ENCODE measurements at places on chromosomes 13 and 19. TPM values are rescaled to one million over a fixed set of nuclear protein-coding genes. Genes with fewer than 3 reads are reported as not detected.

DNA sequence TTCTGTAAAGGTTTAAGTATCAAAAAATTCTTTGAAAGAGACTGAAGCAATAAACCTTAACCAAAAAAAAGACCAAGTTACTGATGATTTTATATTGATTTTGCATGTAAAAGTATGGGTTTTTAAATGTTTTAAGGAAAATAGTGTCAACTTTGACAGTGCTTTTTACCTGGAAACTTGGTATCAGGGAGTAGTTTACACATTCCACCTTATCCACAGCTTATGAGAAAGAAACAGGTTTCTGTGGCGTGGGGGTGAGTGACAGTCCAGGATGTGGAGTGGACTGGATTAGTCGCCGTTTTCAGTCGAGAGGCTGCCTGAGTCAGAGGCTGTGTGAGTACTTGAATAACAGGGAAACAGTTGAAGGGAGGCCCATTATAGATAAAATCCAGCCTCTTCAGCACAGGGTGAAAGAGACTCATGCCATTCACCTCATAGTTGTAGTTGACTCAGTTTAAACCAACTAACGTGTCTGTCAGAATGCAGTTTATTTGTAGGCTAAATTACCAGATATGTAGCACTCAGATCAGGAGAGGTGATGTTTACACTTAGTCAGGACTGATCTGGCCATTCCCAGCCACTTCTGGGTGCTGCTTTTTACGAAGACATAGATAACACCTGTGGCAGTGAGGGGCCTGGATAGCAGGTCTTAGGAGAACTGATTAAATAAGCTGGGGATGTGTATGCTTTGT lies 595 bp upstream of the GPR183 start:
- H3K36me3 ChIP-seq, result no peaks in the 10 kb centered on the region
- H3K4me3 ChIP-seq, result no peak overlapping the region
- peak; percentile 87 for DNase-seq
- H3K27me3 ChIP-seq, result no peaks in the 10 kb centered on the region

SPACA7 gene
- total RNA-seq, result not detected

CCDC70 gene
- total RNA-seq, result not detected

DNA sequence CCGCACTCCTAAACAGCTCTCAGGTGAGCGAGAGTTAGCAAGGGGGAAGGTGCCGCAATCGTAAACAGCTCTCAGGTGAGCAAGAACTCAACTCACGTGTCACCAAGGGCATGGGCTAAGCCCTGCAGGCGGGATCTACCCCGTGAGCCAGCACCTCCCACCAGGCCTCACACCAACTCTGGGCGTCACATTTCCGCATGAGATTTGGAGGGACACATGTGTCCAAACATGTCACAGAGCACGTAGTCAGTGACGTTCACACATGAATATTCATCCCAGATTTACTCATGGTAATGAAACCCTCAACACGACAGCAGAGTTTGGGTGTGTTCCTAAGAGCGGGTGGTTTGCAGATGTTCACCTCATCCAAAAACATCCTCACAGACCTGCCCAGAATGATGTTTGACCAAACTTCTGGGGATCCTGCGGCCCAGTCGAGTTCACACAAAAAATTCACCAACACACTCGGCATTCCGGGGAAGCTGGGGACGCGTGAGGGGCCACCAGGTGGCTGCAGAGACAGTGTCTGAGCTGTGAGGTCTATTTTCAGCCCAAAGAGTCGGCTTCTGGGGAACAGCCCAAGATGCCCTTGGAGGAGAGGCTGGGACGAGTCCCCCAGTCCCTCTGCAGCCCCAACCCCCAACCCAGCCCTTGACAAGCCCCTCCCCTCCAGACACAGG lies 19.6 kb downstream of the C2CD4C start:
- H3K27me3 ChIP-seq, result peaks cover 2% of the 10 kb centered on the region
- no peak overlapping the region for H3K4me3 ChIP-seq
- no peaks in the 10 kb centered on the region for H3K36me3 ChIP-seq
- H3K27ac ChIP-seq, result no peak overlapping the region
- no peak for DNase-seq

- H3K27ac ChIP-seq, result peak overlapping the region; percentile 46
- no peaks in the 10 kb centered on the region for H3K36me3 ChIP-seq
- H3K4me1 ChIP-seq, result peaks cover 19% of the 10 kb centered on the region
- no peak overlapping the region for H3K4me3 ChIP-seq
- DNase-seq, result peak; percentile 25
- no peaks in the 10 kb centered on the region for H3K27me3 ChIP-seq
These were observed 9.2 kb downstream of the RANBP3 start for GRCh38 chr19:5968431-5969373.

CACNG6 gene
- not detected for total RNA-seq

CYP4F2 gene
- not detected for total RNA-seq

DNA sequence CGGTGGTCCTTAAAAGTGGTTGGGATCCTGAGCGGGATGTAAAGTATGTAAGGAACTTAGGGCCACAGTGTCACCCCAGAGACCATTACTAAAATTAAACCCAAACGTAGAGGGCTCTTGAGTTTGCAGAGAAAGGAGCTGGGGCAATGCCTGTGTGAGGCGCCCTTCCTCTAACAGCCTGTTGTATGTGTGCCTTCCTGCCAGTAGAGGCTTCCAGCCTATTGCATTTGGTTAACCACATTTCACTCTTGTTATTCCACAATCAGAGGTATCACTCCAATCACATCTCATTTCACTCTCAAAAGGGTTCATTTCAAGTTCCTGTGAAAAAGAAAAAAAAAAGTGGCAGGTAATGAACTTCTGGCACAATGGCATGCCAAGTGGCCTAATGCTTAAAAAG lies 29.4 kb downstream of the DIAPH3 start:
- no peaks in the 10 kb centered on the region for H3K27me3 ChIP-seq
- no peak for DNase-seq
- H3K36me3 ChIP-seq, result peaks cover 4% of the 10 kb centered on the region
- peaks cover 10% of the 10 kb centered on the region for H3K4me1 ChIP-seq
- H3K4me3 ChIP-seq, result no peak overlapping the region

GRCh38 chr19:47663911-47664771 lies 49.1 kb upstream of the EHD2 start:
- H3K27ac ChIP-seq, result peak overlapping the region; percentile 98
- H3K4me3 ChIP-seq, result peak overlapping the region; percentile 54
- H3K36me3 ChIP-seq, result no peaks in the 10 kb centered on the region
- peak; percentile 99 for DNase-seq

LYPD3 gene
- total RNA-seq, result 0.22 TPM
